T47D (cell line): ENCODE measurements at places on chromosomes 6 and 20.

GRCh38 chr6:169020821-169021220 is 232.8 kb downstream of the THBS2 start:
- DNase-seq, result no peak

- DNase-seq, result no peak
Observed at GRCh38 chr6:154337406-154338005, 19.1 kb downstream of the IPCEF1 start.

- DNase-seq, result no peak
Observed at GRCh38 chr6:9690388-9690787, 724.5 kb downstream of the TFAP2A start.

GRCh38 chr6:39102071-39102820 is 12.7 kb downstream of the SAYSD1 start:
- no peak for DNase-seq

- DNase-seq, result no peak
Observed at GRCh38 chr20:1272368-1273100, 6.4 kb downstream of the SNPH start.

GRCh38 chr20:9392892-9393857 is 121.2 kb upstream of the LAMP5 start:
- DNase-seq, result peak; percentile 76

GRCh38 chr6:111988926-111989325 is 65.0 kb upstream of the CCN6 start:
- DNase-seq, result no peak

- DNase-seq, result no peak
Observed at GRCh38 chr6:44624226-44624625, 236.7 kb downstream of the CDC5L start.

- no peak for DNase-seq
Observed at GRCh38 chr6:117531809-117532725, 49.6 kb downstream of the DCBLD1 start.

DNA sequence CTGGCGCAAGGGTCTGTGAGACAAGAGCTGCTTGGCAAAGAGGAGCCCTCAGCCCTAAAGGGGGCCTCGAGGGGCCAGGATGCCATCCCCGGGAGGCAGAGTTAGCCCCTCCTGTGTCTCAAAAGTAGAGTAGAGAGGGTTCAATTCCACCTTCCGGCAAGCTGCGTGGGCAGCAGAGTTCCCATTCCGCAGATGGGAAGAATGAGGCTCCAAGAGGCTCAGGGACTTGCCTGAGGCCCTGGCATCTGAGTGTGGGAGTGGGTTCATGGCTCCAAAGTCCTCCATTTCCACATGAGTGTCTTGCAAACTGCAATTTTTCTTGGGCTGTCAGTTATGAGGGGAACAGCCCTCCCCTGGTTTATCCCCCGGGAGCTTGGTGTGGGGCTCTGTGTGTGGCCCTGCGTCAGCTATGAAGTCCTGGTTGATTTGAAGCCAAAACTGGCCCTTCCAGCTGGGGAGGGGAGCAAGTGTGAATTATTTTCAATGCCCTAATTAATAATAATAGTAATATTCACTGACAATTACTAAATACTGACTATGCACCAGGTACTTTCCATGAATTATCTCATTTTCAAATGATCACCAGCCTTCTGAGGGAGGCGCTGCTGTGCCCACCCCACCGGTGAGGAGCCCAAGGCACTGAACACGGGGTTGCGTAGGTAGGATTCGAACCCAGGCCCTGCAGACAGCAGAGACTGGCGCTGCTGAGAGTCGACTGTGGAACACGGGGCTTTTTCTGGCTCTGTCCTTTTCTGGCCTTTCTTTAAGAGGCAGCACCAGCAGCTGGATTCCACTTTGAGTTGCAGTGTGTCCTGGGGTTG is 153.0 kb upstream of the PTPN1 start:
- DNase-seq, result no peak

DNA sequence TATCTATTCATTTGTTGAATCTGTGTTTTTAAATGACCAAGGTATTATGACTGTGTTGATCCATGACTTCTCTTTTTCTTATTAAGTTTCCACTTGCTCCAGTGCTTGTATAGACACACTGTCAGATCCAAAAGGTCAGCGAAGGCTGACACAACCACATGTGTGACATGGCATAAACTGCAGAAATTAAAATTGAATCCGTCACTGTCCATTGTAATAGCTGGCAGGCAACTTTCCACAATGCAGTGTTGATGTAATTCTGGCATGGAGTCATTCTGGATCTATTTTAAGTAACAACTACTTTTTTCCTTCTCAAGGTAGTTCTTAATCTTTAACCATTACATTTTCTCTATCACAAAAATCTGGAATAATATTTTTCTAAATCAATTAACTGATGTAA is 145.3 kb downstream of the AIG1 start:
- DNase-seq, result no peak

DNA sequence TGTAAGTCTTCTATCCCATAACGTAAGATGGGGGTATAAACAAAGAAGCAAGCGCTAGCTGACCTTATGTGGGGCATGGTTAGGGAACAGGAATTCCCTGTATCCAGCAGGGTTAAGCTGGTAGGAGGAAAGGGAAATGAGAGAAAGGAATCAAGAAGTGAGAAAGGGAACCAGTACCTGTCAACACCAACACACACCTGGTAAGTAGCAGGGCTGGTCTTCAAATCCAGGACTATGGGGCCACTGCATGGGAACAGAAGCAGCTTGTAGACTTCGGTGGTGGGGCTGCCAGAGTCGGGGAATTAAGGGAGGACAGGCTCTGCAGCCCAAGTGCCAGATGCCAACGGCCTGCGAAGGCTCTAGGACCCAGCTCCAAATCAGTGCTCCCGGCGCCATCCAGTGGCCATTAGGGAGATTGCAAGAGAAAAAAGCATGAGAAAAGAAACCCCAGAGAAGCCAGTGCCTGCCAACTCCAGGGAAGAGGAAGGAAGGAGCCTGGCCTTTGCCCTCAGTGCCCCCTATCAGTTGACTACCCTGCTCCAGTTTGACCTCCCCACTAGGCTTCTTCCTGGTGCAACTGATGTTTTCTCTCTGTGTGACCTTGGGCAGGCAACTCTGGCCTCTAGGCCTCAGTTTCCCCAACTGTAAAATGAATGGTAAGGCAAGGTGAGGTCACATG is 15.8 kb upstream of the RBPJL start:
- peak; percentile 89 for DNase-seq

DNA sequence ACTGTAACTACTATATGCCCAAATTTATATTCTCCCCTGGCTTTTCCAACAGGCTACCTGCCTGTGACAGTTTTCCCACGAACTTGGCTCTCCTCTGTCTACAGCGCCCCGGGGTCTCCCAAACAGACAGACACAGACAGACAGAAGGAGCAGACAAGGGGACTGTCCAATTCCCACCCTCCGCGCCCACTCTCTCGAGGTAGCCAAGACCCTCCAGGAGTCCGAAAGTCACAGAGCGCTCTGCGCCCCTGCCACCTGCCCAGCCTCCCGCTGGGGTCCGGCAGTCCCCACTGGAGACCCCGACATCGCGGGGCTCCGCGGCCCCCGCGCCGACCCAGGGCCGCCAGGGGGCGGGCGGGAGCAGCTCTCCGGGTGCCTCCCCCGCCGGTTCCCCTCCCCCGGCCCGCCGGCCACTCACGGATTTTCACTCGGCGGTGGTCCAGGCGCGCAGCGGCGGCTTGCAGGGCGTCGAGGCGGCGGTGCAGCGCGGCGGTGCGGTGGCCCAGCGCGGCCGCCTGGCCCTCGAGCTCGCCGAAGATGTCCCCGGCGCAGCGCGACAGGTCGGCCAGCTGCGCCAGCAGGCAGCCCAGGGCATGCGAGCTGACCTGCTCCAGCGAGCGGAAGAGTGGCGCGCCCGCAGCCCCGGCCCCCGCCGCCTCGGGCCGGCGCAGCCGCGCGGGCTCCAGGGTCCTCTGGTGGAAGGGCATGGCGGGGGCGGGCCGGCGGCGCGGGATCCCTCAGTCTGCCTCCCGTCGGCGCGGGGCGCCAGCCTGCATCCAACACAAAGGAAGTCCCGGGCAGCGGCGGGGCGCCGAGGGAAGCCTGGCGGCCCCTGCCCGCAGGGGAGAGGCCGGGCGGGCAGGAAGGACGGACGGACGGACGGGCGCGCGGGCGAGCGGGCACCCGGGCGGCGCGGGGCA is 81.3 kb upstream of the CCDC28A start:
- peak; percentile 58 for DNase-seq

GRCh38 chr20:49685809-49686208 is 27.9 kb downstream of the B4GALT5 start:
- DNase-seq, result no peak

DNA sequence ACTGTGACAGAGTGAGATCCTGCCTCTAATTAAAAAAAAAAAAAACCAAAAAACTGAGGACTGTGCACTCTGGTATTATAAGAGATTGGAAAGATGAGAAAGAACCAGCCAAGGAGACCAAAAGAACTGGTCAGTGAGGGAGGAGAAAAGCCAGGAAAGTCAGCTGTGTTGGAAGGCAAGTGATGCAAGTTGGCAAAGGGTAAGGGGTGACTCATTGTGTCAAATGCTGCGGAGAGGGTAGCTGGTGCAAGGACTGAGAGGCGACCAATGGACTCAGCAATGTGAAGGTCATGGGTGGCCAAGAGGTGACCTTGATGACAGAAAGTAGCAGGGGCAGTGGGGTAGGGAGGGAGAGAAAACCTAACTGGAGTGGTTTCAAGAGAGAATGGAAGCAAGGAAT is 27.4 kb upstream of the LRRN4 start:
- no peak for DNase-seq

- peak; percentile 57 for DNase-seq
Observed at GRCh38 chr20:31833130-31833930, 12.1 kb downstream of the FOXS1 start.

GRCh38 chr6:138434096-138434495 is 30.1 kb downstream of the HEBP2 start:
- DNase-seq, result no peak

DNA sequence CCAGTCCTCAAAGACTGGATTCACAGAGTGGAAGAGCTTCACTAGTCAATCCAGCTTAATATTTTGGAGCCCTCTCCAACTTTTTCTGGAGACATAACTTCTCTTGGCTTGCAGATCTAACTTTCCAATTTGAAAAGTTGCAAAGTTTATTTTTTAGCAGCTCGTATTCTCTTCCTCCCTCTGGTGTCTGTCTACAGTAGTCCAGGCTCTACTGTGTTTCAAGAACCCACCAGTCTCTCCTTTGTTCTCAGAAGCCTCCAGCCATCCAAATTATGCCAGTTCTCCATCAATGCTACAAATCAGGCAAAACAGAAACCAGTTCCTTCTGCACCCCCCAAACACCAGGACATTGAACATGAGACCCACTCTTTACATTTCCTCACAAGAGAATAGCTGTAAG is 376.1 kb upstream of the OPRM1 start:
- DNase-seq, result no peak

DNA sequence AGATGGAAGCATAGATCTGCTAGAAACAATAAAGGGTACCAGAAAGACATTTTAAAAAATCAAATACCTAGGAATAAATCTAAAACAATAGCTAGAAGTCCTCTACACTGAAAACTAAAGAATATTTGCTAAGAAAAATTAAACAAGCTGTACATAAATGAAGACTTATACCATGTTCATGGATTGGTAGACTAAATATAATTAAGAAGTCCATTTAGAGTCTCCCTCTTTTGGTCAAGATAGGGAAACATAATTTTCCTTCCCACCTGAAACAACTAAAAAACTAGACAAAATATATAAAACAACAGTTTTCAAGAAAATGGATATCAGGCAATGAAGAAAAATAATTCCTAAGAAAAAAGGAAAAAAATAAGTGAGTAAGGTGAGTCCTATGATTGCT is 120.0 kb upstream of the TAB2 start:
- DNase-seq, result no peak

- no peak for DNase-seq
Observed at GRCh38 chr20:53020376-53020775, 48.2 kb downstream of the TSHZ2 start.

DNA sequence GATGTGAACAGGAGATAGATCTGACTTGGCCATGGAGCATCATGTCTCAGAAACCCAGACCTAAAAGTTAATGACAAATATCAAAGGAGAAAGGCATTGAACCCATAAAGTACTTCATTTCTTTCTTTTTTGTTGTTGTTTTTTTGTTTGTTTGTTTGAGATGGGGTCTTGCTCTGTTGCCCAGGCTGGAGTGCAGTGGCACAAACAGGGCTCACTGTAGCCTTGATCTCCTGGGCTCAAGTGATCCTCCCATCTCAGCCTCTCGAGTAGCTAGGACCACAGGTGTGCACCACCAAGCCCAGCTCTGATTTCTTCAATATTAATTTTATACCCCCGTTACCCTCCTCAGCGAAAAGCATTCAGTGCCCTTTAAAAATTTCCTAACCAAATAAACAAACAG is 45.8 kb downstream of the KIF16B start:
- DNase-seq, result no peak

- DNase-seq, result no peak
Observed at GRCh38 chr6:132194529-132194928, 206.7 kb downstream of the MOXD1 start.

DNA sequence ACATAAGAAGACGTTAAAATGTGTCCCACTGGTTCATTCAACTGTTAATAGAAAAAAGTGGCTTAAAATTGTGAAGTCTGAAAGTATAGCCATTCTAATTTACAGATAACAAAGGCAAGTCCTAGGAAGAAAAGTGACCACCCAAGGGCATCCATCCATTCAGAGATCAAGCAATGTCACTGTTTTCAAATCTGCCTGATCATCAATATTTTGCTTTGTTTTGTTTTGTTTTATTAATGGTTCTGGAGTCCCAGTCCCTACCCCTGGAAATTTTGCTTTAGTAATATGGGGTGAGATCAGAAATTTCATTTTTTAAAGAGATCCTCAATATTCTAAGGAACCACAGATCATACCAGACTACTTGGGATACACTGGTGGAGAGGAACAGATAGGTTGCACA is 17.3 kb downstream of the KIAA0408 start:
- no peak for DNase-seq

- DNase-seq, result no peak
Observed at GRCh38 chr6:145036236-145036635, 699.1 kb downstream of the EPM2A start.

DNA sequence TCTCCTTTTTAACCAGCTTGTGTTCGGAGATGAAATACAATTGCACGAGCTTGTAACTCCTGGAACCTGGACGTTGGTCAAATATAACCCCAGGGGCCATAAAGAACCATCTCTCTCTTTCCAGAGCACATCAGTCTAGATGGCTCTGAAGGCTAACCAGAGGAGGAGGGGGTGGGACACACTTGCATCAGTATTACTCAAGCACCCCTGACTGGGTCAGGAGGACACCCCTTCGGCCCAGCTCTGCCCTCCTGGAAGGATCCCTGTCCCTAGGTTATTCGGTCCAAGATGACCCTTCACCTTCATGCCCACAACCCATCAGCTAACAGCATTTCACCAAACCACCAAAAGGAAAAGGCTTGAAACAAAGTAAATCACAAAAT is 67.1 kb downstream of the FYN start:
- no peak for DNase-seq

- DNase-seq, result no peak
Observed at GRCh38 chr6:146850238-146850896, 251.6 kb downstream of the ADGB start.
